ENCODE measurements at places on chromosomes 3 and 15.

DNA sequence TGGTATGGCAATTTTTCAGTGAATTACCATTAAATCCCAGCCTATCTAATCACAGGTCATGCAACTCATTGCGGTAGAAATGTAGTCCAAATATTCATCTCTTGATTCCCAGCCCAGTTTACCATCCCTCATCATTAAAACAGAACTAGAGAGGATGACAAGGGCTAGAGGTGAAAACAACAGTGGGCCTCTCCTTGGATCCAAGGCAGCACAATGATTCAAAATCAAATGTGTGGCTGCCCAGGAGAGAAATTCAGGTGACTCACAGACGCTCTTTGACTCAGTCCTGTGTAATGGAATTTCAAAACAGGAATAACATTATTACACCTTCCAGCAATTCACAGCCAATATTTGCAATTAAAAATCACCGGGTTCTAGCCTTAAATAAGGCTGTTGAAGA lies 246.5 kb downstream of the TBL1XR1 start:
- ATAC-seq, result no peak

- no peak for ATAC-seq
Measured at GRCh38 chr3:143412084-143412483, 292.5 kb downstream of the CHST2 start.

- peak; percentile 43 for ATAC-seq
Measured at GRCh38 chr3:141659821-141660613, 78.1 kb upstream of the RNF7 start.

DNA sequence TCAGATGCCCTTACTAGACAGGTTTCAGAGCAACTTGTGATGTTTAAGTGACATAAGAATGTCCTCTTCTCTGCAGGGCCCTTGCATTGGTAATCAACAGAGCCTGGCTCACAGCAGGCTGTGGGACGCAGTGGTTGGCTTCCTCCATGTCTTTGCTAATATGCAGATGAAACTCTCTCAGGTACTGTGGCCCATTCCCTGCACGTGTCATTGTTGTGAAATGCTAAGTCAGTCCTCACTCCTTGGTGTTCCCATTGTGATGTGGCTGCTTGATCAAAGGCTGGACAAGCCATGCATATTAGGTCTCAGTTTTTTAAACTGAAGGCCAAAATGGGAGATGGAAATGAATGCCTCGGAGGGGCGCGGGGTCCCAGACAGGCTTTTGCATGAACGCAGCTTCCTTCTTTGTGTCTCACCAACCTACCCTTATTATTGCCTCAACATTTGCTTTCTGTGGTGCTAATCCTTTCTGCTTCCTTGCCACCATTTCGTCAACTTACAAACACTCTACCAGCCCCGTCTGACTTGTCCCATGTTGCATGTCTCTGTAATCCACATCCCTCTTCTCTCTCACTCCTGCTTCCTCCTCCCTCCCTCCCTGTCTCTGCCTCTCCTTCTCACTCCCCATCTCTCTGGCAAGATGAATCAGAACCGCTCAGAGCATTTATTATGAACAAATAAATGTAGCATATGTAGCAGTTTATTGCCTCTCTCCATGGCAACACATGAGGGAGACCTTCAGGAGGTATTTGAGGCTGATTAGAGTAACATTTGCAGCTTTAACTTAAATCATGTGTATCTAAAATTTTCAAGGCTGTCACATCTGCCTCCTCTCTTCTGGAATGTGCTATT lies 133.2 kb upstream of the CHRM5 start:
- ATAC-seq, result no peak

DNA sequence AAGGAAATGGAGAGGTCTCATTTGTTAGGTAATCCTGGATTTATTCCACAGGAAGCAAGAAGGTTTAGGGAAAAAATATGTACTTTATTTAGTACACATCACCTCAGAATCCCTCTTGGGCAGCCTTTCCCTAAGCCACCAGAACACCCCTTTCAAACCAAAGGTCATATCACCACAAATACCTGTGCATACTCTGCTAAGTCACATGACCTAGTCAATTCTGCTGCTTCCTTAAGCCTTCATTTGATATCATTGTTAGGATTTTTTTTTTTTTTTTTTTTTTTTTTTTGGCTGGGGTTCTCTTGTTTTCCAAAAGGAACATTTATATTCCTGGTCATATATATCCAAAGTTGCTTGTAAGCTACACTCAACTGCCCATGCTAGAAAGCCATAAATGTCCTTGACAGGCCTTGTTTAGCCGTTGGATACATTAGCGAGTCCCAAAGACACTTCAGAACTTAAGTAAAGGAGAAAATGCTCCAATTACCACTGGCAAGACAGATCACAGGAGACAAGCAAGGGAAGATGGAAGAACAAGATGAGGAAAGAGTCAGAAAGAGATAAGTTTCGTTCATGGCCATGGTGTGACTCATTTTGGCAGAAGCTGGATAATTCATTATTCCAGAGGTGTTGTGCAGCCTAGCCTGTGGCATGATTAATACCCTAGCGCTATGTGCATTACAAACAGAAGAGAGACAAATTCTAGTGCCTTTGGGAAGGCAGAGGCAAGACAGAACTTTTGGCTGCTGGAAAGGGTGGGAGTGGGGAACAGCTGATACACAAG lies 155.6 kb upstream of the SLC2A2 start:
- no peak for ATAC-seq

GRCh38 chr3:126098391-126098858 lies 14.5 kb upstream of the SLC41A3 start:
- ATAC-seq, result no peak

- ATAC-seq, result peak; percentile 54
Measured at GRCh38 chr3:52240059-52240885, 1.3 kb upstream of the TWF2 start.

- no peak for ATAC-seq
Measured at GRCh38 chr3:115912372-115912771, 289.1 kb downstream of the GAP43 start.

DNA sequence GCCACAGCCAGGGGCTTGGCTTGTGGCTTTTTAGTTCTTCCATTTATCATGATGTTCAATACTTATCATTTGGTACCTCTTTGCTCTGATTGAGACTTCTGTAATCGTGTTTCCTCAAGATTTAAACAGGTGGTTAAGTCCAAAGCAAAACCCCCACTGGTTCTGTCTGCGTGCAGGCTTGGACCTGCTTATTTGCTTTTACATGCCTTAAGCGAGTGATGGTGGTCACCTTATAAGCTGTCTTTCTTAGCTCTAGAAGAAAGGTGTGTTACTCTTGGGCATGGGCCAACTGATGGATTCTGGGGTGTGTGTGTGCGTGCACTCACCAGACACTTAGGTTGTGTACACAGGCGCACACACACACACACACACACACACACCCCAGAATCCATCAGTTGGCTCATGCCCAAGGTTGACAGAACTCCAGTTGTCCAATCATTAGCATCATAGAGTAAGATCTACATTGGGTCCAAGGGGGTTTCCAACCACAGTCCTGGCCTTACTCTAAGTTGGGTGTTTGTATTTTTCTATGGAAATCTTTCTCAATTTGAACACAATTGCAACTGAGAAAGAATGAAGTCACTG lies 1.2 kb downstream of the MYZAP start:
- ATAC-seq, result no peak

- ATAC-seq, result no peak
Measured at GRCh38 chr3:115697263-115698053, 74.1 kb downstream of the GAP43 start.

DNA sequence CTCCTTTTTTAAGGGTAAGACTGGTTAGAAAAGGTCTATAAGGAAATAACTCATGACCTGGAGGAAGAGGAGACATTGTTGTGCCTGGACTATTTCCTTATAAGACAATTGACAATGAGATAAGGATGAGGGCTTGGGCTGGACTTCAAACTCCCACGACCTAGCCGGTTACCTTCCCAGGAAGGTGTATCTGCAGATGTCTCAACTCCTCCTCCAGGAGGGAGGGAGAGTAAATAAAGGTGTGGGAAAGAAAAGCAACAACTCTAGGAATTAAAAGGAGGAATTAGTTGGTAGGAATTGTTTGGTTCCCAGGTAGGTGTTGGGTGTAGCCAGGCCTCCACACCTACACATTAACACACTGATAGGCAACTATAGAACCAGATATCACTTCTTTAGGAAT lies 97.8 kb upstream of the TBL1XR1 start:
- ATAC-seq, result no peak

DNA sequence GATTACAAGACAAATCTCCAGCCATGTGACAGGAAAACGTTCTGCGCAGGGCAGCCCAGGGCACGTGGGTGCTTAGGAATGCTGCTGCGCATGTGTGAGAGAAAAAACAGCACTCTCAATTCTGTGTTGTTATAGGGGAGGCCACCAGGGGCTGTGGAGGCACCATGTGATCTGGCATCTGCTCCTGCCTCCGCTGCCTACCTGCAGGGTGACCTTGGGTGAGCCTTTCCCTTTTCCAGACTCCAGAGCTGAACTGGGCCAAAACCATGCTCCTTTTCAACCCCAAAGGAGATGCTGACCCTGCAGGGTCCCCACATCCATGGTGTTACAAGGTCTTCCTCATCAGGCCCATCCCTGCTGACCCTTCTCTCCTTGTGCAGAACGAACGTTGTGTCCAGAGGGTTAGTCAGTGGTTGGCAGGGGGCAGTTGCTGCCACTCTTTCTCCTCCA lies 81.5 kb upstream of the RASGRF1 start:
- ATAC-seq, result no peak

GRCh38 chr3:139664958-139665357 lies 12.8 kb downstream of the NMNAT3 start:
- ATAC-seq, result no peak

DNA sequence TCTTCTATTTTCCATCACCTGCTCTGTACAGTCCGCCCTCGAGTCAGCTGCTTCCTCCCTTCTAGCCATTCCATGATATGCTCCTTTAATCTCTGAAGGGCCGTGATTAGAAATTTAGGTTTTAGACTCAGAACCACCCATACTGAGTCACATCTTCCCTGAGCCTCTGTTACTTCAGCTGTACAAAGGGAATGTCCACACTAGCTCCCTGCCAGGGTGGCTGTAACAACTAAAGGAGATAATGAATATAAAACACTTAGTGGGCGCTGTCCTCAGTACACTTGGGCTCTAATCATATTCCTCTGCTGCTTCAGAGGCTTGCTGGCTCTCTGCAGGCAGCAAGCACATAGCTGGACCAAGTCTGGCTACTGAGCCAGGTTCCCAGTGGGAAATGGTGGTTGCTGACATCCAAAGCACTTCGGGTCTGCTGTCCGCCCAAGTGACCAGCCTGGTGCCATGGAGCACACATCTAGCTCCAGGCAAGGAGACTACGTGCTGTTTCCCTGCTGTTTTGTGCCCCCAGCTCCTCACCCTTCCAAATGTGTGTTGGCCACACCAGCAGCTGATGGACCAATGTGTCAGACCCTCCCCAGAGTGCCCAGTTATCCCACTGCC lies 901 bp upstream of the CHST14 start:
- ATAC-seq, result no peak

GRCh38 chr3:182964179-182964578 lies 16.2 kb downstream of the DCUN1D1 start:
- no peak for ATAC-seq

DNA sequence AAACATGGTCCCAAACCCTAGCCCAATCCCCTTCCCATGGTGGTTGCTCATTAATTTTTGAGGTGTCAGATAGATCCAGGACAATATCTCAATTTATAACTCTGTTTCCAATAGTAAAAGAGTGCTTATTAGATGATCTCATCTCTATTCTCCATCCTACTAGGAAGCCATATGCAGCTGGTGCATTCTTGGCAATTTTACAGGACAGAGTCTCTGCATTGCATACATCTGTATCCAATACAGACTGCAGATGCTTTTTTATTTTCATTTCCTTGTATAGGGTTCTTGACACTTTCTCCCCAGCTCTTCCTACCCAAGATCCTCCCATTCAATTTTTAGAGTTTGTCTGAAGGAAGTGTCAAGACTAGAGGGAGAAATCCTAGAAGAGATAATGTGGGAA lies 194.8 kb upstream of the DPH6 start:
- ATAC-seq, result no peak

GRCh38 chr15:97691078-97691477 lies 269.4 kb upstream of the ARRDC4 start:
- no peak for ATAC-seq

DNA sequence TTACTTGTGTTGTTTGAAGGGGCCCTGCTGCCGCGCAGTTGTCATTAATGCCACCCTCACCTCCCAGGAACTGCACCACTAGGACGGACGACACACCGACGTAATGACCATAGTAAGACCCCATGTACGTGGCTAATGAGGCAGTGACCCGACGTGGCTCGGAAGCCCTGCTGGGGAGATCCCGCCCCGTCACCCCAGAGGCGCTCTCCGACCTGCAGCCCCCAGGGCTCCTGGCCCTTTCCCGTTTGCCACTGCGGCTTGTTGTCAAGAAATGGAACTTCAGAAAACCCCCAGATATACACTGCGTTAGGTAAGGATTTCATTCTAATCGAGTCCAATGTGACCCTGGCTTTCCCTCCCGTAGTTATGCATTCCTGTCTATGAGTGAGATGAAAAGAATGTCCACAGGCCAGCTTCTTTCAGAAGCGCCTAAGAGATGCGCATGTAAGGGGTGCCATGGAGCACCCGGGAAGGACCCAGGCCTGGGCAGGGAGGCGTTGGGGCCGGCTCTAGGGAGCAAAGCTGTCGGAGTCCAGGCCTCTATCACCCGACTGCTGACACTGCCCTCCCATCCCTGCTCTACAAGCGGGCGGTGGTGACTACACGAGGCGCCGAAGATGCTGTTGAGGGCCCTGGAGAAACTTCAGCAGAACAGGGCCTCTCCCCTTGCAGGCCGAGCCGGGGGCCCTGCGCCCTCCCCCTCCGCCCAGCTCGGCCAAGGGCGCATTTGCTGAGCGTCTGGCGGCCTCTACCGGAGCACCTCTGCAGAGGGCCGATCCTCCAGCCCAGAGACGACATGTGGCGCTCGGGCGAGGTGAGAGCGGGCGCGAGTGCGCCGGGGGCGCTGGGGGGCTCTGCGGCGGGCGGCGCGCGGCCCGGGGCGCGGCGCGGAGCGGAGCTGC lies at the start of gene GABRA5:
Gene GABRA5, plus strand, starts transcription at position 765 of the 902 bp plus-strand sequence. CDS start 2,187 bp downstream, outside the sequence.
- ATAC-seq, result no peak

- ATAC-seq, result no peak
Measured at GRCh38 chr3:31277582-31277981, 255.1 kb upstream of the STT3B start.

DNA sequence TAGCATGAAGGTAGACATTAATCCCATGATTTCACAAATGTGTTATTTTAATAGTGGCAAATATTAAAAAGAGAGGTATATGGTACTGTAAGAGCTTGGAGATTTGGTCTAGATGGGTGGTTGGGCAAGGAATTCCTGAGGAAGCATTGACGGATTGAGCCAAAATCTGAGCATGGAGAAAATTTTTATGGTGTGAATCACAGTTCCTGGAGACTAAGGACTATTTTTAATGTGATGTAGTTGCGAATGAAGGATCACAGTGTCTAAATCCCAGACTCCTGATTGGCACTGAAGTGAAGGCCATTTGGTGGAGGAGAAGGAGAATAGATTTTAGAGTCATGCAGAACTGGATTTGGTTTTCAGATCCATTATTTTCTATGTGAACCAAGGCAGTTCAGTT lies 188.7 kb upstream of the FEZF2 start:
- no peak for ATAC-seq

GRCh38 chr3:32835049-32835371 lies 17.2 kb downstream of the TRIM71 start:
- ATAC-seq, result no peak

GRCh38 chr3:11230125-11230524 lies 42.1 kb upstream of the ATG7 start:
- ATAC-seq, result no peak

GRCh38 chr3:71504250-71505036 lies 79.1 kb downstream of the FOXP1 start:
- ATAC-seq, result peak; percentile 95

- peak; percentile 20 for ATAC-seq
Measured at GRCh38 chr3:111621535-111621934, 26.4 kb upstream of the ZBED2 start.
